Dermis microvascular lymphatic vessel endothelial cell (primary cell): ENCODE measurements at places on chromosomes 5 and 9.
A peak's percentile ranks its signal among the peaks of the same experiment; 100 is the strongest.

GRCh38 chr9:131433302-131433854 lies 39.5 kb downstream of the PRRC2B start:
- DNase-seq, result no peak

DNA sequence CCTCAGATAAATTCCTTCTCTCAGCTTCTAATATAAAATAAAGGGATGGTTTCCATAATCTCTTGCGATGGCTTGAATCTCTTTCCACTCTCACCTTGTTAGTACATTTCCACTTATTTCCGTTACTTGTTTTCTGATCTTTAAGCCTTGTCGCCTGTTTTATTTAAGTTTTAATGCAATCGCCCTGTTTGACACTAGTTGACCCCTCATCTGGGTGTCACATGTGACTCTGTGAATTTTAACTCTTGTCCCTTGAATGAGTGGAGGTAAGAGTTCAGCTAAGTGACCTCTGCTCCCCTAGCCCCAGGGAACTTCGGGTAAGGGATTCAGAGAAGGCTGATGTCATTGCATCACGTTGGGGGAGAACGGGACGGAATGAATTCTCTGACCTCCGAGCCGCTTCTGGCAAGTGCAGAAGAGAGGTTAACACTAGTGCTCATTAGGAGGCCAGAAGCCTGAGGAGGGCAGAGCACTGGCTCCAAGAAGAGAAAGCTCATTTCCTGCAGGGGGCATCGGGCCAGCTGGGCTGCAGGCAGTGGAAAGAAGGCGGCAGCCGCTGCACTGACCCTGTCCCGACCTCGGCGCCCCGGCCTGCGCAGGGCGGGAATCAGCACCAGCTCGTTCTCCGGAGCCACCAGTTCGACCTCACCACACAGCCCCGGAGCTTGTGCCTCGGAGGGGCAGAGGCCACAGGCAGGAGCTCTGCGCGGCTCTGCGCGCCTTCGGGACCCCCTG lies 569 bp downstream of the HINT2 start:
- no peak for DNase-seq

GRCh38 chr9:37149666-37150308 lies 29.4 kb downstream of the ZCCHC7 start:
- peak; percentile 40 for DNase-seq

- no peak for DNase-seq
These were observed 67.9 kb upstream of the PRR16 start for GRCh38 chr5:120396186-120396585.

GRCh38 chr9:114396558-114397218 lies 8.9 kb upstream of the AKNA start:
- DNase-seq, result no peak
